Activated CD4-positive, alpha-beta T cell treated with anti-CD3 and anti-CD28 coated beads, Interleukin-2, amount 10 ng/mL, durations not matched to agents 24 days and 14 days (primary cell): ENCODE measurements at places on chromosomes 6 and 20.

- no peaks in the 10 kb centered on the region for H3K4me1 ChIP-seq
- no peak overlapping the region for H3K27ac ChIP-seq
- H3K36me3 ChIP-seq = no peaks in the 10 kb centered on the region
- DNase-seq = no peak
- no peaks in the 10 kb centered on the region for H3K27me3 ChIP-seq
These were observed 26.4 kb downstream of the EPB41L2 start for GRCh38 chr6:131036601-131037000.

GRCh38 chr6:146420255-146420654 lies 123.4 kb upstream of the RAB32 start:
- no peaks in the 10 kb centered on the region for H3K27me3 ChIP-seq
- no peak for DNase-seq
- no peak overlapping the region for H3K4me3 ChIP-seq
- H3K27ac ChIP-seq = no peak overlapping the region
- H3K4me1 ChIP-seq = no peaks in the 10 kb centered on the region
- no peaks in the 10 kb centered on the region for H3K36me3 ChIP-seq

- H3K27me3 ChIP-seq = peaks cover 5% of the 10 kb centered on the region
- no peak overlapping the region for H3K27ac ChIP-seq
- H3K36me3 ChIP-seq = no peaks in the 10 kb centered on the region
- H3K4me1 ChIP-seq = peaks cover 2% of the 10 kb centered on the region
- no peak for DNase-seq
- H3K4me3 ChIP-seq = no peak overlapping the region
These were observed 10.5 kb upstream of the TOP1 start for GRCh38 chr20:41018153-41018552.

DNA sequence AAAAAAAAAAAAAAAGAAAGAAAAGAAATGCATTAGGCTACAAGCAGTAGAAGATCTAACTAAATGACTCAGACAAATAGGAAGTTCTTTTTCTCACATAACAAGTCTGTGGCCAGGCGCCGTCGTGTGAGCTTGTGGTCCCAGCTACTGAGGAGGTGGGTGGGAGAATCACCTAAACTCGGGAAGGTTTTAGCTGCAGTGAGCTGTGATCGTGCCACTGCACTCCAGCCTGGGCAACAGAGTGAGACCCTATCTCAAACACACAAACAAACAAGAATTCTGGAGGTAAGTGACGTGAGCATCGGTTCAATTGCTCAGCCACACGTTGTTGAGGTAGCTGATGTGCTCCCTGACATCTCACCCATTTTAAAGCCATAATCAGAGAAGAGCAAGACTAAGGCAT lies 37.9 kb upstream of the SLC23A2 start:
- no peak overlapping the region for H3K27ac ChIP-seq
- H3K36me3 ChIP-seq = no peaks in the 10 kb centered on the region
- no peak for DNase-seq
- peaks cover 6% of the 10 kb centered on the region for H3K4me1 ChIP-seq
- peaks cover 6% of the 10 kb centered on the region for H3K27me3 ChIP-seq

GRCh38 chr20:37627060-37627766 lies 66.6 kb upstream of the CTNNBL1 start:
- no peak overlapping the region for H3K27ac ChIP-seq
- no peak overlapping the region for H3K4me3 ChIP-seq
- no peaks in the 10 kb centered on the region for H3K36me3 ChIP-seq

DNA sequence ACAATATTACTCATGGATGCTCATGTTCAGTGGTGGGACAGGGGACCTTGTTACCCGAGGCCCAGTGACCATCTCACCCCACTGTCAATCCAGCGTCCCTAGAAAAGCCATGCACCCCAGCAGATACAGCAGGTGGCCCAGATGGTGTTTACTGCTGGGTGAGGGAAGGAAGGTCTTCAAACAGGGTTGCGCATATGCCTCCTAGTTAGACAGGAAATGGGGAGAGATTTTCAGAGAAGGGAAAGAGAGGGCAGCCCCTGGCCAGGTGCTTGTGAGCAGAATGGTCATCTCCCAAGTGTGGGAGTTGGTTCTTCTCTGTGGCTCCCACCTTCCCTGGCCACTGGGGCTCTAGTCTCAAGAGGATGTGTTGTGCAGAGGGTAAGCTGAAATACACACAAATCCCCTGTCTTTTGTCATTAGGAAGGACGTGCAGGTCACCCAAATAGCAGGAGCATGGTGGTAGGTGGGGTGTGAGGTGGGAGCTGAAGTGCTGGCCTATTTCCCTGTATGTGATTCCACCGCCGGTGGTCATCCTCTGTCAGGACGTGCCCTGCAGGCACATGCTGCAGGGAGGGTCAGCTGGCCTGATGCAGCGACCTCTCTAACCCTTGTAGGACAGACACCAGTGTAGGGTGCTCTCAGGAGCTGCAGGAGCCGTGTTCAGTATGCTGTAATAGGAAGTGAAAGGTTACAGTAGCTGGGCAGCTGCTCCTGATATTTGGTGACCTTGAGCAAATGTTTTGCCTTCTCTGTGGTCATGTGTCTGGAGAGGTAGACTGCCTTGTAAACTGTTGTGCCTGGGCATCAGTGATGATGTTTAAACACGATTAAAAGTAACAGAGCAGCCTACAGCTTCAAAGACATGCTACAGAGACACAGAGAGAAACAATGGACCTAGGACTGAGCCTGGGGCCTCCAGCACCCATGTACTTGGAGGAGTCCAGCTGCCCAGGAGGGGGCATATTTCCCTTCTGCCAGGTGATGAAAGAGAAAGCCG lies 3.2 kb upstream of the CST3 start:
- no peaks in the 10 kb centered on the region for H3K36me3 ChIP-seq
- H3K27ac ChIP-seq = no peak overlapping the region
- no peak overlapping the region for H3K4me3 ChIP-seq
- H3K4me1 ChIP-seq = peaks cover 7% of the 10 kb centered on the region
- DNase-seq = no peak

DNA sequence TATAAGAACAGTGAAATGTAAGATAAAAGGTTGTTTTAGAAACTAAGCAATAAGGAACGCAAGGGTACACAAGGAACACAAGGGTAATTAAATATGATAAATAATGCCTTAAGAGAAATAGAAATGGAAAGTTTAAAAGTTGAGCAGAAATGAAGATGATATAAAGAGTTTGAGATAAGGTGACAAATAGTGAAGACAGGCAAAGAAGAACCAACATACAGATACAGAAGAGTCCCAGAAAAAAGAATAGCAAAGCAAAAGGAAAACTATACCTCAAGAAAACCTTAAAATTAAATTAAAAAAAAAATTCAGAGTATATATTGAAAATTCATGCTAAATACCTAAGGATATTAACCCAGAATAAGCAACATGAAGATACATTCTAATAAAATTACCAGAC lies 16.4 kb downstream of the HDDC2 start:
- no peak for DNase-seq
- H3K27ac ChIP-seq = no peak overlapping the region
- peaks cover 83% of the 10 kb centered on the region for H3K36me3 ChIP-seq
- no peaks in the 10 kb centered on the region for H3K27me3 ChIP-seq
- no peak overlapping the region for H3K4me3 ChIP-seq
